Tibial nerve (tissue), 4 donors: ENCODE measurements at places on chromosomes 11 and 22.

DNA sequence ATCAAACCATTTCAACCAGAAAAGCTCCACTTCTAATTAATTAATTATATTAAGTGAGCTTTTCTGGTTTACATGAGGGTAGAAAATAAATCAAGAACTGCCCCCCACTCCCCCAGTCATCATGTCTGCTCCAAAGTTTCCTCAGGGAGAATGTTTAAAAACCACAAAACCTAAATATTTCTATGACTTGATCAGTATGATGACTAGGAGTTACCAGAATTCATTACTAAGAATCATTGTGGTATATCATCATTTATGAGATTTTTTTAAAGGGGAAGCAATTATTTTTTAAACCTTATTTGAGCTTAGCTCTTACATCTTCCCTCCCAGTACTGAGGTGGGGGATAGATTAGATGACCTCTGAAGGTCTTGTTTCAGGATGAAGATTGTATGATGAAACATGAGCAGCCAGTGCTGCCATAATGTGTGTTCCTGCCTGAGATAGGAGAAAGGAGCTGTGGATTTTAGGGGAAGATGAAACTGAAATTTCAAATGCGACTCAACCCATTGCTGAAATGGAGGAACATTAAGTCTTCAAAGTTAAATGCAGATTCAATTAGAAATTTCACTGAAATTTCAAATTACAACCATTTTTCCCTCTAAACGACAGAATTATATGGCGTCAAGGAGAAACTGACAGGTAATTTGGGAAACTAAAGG is 401.3 kb upstream of the CADM1 start:
- DNase-seq: no peak

DNA sequence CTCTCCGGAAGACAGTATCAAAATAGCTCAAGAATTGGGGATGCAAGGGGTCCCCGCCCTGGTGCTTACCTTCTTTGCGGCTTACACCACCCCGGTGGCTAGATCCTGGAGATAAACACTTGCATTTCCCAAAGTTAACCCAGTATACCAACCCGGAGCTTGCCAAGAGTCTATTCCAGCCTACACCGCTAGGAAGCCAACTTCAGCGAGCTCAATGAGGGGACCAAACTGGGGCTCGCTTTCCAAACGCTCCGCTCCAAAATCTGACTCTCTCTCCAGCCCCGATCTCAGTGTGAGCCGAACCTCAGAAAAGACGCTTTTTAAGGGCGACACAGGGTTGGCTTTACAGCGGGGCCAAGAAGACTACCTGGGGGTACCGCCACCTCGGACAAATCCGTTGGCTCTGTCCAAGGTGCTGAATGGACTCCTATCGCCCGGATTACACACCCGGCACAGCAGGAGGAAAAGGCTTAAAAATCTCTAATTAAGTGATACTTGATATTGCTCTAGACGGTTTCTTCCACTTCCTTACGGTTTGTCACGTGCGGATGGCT is 20.1 kb upstream of the BDNF start:
- no peak for DNase-seq

- no peak for DNase-seq
Measured at GRCh38 chr22:21984793-21985192, 2.2 kb upstream of the TOP3B start.

GRCh38 chr11:28777126-28777525 is 668.9 kb downstream of the METTL15 start:
- no peak for DNase-seq

DNA sequence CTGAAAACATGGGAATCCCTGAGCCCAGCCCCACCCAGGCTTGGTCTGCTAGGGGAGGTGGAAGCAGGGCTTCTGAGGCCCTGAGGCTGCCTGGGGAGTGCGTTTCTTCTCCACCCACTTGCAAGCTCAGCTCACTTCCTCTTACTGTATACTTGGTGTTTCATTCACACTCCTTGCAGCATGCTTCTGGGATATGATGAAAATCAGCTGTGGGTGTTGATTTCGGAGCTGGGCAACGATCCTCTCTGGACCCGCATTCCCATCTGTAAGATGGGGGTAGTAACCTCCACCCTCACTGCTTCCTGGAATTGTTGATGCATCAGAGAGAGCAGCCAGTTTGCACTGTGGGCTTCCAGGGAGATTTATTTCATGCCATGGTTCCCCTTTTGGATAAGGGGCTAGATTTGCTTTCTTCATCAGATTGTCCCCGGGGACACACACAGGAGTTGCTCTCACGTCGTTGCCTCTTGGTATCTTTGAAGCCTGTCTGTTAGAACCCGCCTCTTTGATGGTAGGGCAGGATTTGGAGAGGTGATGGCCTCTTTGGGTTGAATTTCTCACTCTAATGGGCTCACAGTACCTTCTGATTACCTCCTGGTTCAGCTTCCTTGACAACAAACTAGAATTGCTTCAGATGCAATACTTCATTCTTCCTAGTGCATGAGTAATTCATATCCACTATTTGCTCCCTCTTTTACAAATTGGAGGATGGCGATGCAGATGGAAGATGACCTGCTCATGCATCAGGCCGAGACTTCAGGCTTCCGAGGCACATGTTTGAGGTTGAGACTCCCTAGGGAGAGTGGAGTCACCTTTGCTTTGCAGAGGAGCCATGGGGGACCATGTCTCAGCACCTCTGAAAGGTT is 40.4 kb downstream of the BCR start:
- DNase-seq: no peak

GRCh38 chr22:23754220-23754919 is at the start of gene VPREB3:
TSS of gene VPREB3 (minus strand) at chr22:23754425. CDS start at chr22:23754363, 62 bp downstream.
- DNase-seq: no peak

DNA sequence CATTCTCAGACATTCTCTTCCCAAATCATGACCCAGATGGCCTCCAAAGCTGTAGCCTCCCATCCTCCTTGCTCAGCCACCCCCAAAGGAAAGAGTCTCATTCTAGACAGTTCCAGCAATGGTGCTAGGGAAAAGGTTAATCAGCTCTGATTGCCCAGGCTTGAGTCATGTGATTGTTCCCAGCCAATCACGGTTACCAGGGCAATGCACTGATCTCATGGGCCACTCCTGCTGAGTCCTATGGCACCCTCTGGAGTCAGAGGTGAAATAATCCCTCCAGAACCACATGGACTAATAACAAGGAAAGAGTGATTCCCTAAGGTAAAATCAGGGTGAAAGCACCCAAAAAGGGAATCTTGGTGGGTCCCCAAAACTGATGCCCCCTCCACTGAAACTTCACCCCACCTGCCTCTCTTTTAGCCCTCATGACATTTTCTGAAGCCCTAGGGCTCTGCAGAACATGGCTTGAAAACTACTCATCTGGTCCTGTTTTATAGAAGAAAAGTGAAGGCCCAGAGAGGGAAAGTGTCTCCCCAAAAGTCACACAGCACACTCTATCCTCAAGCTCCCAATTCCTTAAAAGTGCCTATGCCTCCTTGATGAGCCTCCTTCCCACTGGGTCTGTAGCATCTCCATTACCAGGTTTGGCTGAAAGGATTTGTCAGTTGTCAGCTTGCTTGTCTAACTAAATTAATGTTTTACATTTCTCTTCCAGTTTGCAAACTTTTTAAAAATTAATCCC is 203.7 kb downstream of the MN1 start:
- DNase-seq: no peak

DNA sequence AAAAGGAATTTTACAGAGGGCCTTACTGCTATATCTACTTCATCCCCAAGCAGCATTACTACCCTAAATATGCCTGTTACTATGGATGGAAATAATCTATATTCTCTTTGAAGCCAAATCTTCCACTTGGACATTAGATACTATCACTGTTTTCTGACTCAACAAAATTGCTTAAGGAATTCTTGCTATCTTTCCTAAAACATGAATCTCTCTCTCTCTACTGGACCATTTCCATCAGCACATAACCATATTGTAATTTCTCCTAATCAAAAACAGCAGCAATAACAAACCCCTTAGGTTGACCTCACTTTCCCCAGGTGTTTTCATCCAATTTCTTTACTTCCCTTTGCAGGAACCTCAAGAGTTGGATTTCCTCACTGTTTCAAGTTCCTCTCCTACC is 67.9 kb upstream of the BLID start:
- no peak for DNase-seq

- no peak for DNase-seq
Measured at GRCh38 chr11:64994318-64994717, 2.5 kb downstream of the BATF2 start.

DNA sequence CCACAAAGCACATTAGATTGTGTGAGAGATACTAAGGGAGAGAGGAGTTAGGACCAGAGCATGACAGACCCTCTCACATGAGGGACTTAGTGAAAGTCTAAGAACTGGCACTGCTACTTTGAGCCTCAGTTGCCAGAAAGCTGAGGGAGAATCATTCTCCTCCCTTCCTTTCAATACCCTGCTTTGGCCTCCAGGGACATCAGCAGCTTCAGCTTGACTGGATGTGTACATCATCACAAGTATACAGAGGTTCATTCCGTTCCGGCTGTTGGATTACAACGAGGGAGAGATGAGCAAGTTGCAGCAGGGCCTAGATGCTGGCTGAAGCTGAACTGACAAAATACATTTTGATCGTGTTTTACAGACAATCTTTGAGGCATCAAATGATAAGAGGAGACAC is 15.7 kb upstream of the ANO5 start:
- no peak for DNase-seq

- DNase-seq: no peak
Measured at GRCh38 chr22:39268645-39269044, 23.9 kb upstream of the PDGFB start.

DNA sequence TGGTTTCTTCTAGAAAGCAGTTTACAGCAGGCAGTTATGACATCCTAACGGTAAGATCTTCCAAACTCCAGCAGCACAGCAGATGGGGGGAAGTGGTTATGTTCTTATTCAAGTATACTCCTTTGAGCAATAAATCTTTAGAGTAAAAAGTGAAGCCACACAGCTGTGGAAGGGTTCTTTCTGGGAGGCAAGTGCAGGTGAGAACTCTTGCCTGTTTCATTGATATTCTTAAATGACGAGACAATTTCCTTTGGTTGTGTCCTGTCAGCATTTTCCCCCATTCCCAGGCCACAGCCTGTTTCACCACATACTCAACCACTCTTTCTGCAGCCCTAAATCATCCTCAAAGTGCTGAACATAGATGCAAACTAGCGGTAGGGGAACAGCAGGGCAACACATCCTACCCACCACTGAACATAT is 207.3 kb upstream of the MTNR1B start:
- no peak for DNase-seq

GRCh38 chr11:62390237-62390636 is 28.6 kb upstream of the SCGB1A1 start:
- no peak for DNase-seq

DNA sequence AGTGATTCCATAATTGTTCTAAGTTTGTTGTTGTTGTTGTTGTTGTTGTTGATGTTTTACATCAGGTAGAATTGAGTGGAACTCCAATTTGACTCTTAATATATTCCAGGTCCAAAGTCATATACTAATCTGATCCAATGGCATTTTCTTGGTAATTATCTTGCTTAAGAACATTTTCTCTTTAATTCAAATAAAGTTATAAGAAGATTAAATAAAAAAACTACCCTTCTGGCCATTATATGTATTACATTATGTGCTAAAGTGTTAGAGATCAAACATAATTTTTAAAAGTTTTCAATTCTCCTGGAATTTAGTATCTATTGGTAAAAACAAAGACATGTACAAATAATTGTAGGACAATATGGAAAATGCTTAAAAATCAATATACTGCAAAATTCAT is 775.4 kb downstream of the LUZP2 start:
- no peak for DNase-seq

DNA sequence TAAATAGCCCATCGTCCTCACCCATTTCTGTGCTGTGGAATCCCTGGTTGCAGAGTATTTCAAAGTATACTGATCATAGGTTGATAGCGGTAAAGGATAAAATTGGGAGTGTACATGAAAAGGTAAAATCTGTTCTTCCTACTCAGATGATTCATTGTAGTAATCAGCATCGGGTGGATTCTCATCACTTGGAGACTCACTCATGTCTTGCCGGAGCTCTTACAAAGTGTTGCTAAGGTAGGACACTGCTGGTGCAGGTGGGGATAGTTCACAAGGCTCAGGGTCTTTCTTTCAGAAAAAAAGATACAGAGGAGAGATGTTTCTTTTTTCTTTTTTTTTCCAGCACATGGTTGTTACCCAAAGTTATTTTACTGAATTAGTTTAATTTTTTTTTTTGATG is 84.8 kb downstream of the MTNR1B start:
- DNase-seq: no peak

GRCh38 chr11:74442636-74443035 is 24.7 kb downstream of the KCNE3 start:
- DNase-seq: no peak

GRCh38 chr22:20514658-20515406 is 7.4 kb downstream of the MED15 start:
- DNase-seq: no peak

- no peak for DNase-seq
Measured at GRCh38 chr11:9604134-9604533, 30.7 kb downstream of the WEE1 start.

DNA sequence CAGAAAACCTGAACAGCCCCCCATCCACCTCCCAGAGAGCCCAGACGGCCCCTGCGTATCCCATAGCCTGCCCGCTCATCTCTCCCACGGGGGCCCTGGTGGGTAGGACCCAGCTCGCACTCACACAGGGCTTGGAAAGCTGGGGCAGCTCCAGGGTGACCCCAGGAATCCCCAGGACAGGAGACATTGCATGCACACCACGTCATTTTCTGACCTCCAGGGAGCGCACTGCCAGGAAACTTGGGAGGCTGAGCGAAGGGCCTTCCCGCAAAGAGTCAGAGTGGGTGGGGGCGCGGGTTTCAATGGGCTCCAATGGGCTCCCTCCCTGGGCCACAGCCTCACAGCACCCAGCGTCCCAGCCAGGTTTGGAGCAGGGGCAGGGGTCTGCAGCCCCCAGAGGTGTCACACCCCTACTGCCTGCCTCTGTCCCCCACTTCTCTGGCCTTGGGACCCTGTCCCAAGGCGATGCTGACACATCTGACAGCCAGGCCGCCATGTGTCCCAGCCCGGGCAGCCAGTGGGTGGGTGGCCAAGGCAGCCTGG is 8.2 kb upstream of the SYT8 start:
- DNase-seq: no peak

DNA sequence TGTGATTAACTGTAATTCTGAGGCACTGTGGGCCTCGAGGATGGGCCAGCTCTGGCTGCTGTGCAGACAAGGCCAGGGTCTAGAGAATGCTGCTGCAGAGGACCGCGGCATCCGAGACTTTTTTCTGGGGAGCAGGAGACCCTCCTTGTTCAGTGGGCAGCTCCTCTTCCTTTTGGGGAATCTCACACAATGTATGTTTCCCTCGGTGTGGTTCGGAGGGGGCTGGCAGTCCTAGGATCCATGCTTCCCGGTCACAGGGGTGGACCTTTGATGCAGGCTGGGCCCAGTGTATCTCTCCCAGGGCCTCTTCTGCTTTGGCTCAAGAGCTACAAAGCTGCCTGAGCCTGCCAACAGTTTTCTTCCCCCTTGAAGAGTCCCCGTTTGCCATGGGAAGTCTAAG is 31.5 kb downstream of the MYEOV start:
- DNase-seq: no peak

GRCh38 chr11:41659985-41660384 is 200.5 kb upstream of the LRRC4C start:
- no peak for DNase-seq

GRCh38 chr11:87353771-87354345 is 316.1 kb downstream of the TMEM135 start:
- DNase-seq: no peak

- no peak for DNase-seq
Measured at GRCh38 chr11:62611705-62612365, 740 bp downstream of the EML3 start.
